Activated T-cell treated with anti-CD3 and anti-CD28 coated beads for 48 hours (primary cell): ENCODE measurements at places on chromosomes 16 and 17.
A peak's percentile ranks its signal among the peaks of the same experiment; 100 is the strongest.

- DNase-seq, result no peak
Measured at GRCh38 chr17:83151056-83151441, 71.6 kb downstream of the METRNL start.

- DNase-seq, result no peak
Measured at GRCh38 chr16:12971241-12971640, 69.8 kb downstream of the SHISA9 start.

DNA sequence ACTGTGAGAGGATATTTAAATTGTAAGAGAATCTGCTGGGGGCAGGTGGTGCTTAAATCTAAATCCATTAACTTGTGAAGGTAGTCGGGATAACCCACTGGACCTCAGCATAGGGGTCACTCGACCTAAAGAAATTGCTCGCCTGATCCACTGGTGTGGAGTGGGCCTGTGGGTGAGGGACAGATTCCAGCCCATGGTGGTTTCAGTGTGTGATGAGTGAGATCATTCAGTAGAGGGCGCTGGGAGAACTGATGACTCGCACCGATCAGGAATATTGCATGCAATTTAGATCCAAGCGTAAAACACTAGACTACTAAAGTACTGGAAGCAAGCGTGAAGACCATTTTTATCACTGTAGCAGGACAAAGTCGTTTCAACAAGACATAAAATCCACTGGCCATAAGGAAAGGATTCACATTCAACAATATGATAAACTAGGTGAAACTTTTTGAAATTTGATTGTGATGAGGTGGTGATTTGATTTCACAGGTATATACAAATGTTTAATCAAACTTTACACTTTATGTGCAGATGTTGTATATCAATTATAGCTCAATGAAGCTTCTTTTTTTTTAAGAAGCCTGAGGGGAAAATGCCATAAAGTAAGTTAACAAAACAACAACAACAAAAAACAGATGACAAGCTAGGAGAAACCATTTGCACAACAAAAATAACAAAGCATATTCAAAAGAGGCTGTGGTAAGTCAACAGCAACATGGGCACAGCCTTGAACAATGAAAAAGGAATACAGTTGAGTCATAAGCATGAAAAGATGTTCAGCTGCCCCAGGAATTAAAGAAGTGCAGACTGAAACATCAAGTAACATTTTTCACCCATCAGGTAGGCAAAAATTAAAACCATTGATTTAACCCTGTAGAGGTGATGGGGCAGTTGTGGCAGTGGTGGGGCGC is 7.5 kb upstream of the TMEM170A start:
- DNase-seq, result no peak

GRCh38 chr17:8248751-8249607 is at the start of gene PFAS:
TSS of gene PFAS (plus strand) at chr17:8249289. CDS start at chr17:8253938, 4,649 bp downstream.
- DNase-seq, result peak; percentile 98

DNA sequence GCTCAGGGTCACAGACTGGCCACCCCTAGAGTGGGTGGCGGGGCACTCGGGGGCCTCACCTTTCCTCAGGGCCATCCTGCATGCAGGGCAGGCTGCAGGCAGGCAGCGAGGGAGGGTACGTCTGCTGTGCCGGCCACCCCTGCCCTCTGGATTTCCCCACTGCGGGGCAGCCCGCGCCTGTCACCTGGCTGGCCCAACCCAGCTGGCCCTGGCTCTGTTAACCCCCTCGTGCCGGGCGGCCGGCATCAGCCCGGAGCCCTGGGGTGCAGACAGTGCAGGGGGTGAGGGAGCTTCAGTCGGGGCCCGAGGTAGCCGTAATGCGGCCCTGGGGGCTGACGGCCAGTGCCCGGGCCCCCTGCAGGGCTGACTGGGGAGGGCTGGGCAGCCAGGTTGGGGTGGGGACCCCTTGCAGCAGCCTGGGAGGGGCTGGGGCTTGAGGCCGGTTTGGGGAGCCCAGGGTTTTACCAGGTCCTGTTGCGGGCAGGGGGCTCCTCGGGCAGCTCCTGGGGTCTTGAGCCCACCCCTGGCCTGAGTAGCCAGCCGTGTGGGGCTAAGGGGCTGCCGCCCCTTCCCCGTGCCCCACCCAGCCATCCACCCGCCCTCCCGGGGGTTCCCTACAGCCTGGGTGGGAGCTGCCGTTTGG is at the start of gene IGFALS:
IGFALS (minus strand) TSS at position 128 of the 643 bp plus-strand sequence; CDS start at position 75, 53 bp downstream.
- no peak for DNase-seq

DNA sequence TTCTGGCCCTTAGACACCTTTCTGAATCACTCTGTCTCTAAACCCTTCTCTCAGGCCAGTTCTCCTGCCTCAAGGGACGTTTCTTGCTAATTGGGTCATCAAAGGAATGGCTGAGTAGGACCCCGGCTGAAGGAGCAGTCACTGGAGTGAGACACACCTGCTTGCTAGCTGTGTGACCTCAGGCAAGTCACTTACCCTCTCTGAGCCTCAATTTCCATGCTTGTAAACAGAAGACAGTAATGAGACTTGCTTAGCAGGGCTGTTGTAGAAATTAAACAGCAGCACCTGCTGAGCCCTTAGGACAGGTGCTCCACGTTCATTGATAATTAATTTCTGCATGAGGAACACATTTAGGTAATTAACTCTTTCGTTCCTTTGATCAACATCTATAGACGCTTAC is 6.8 kb downstream of the CIBAR2 start:
- no peak for DNase-seq

DNA sequence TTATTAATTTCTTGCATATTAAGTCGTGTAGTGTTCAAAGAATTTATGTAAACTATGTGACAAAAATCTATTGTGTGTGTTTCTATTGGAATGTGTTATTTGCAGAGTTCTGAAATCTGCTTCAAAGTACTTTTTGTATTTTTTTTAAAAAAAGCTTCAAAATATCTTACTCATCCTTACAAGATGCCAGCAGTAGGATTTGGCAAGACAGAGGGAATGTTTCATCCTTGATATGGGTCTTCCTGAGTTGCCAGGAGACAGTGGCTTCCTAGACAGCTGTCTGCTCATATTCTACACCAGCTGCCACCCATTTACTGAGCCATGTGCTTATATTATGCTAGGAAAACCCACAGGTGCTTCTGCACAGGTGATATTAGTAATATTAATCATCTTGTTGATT is 36.4 kb downstream of the EFCAB5 start:
- no peak for DNase-seq

DNA sequence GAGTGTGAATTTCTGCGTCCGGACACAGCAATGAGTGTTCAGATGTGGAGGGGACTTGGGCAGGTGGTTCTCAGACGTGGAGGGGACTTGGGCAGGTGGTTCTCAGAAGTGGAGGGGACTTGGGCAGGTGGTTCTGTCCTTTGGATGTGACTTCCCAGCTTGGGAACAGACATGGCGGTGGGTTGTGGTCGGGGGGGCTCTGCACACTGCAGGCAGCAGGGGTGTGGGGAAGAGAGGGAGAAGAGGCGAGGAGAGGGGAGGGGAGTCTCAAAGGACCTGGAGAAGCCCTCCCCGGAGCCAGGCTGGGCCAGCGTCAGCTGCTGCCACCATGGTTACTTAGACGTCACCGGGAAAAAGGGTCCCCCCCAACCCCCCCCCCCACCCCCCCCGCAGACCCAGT is 9.8 kb downstream of the SOX8 start:
- no peak for DNase-seq

- DNase-seq, result peak; percentile 42
Measured at GRCh38 chr16:71883168-71883848, 674 bp downstream of the ZNF821 start.

DNA sequence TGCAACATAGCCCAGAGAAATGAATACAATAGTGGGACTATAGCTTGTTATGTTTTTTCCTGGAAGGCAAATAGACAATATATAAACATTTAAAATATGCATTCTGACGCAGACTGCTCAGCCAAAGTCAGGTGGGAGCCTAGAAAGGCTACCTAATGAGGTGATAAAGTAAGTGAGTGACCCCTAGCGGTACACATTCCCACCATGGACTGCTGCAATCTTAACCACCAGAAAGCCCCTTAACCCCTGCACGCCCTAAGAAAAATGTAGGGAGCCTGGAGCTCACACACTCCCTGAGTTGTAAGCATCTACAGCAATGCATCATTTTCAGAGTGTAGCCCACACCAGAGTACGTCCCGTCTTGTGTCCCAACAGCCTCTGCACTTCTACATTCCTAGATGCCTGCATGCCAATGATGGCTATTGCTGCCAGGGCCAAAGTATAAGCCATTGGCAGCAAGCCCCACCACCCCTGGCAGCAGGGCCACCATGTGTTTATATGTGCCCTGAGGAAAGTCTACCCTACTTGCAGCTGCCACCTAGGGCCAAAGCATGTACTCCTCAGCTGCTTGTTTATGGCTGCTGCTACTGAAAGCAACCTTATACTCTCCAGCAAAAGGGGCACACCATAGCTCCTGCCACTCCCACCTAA is 127.6 kb downstream of the KIF2B start:
- no peak for DNase-seq

DNA sequence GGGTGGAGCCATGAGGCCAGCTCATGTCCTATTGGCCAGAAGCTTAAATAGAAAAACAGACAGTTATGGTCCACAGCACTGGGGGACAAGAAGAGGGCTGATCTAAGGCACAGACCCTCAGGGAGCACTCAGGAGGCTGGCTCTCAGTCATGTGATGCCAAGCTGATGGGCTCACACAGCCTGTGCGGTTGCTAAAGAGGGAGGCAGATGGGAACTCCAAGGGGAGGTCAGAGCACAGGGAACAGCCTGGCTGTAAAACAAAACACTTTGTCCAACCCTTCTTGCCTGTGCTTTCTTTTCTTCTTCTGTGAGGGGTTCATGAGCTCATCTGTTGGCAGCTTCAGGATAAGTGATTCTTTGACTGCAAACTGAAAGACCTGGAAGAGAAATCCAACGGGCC is 27.2 kb downstream of the CNTNAP1 start:
- no peak for DNase-seq

DNA sequence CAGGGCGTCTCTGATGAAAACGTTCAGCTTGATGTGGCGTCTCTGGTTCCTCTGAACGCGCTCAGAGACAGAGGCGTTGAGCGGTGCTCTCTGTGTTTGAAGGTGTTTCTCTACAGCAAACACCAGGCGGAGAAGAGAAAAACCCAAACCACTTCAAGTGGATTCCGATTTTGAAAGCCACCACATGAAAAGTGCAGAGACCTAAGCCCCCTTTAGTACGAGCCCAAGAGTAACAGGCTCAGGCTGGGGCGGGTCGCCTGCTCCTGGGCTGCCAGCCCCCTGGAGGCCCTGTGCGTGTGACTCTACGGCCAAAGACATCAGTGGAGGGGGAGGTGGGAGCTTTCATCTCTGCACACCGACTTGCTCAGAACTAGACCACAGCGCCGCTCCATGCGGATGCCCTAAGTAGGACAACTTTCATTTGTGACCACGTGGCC is 328.4 kb downstream of the MAF start:
- DNase-seq, result peak; percentile 71

DNA sequence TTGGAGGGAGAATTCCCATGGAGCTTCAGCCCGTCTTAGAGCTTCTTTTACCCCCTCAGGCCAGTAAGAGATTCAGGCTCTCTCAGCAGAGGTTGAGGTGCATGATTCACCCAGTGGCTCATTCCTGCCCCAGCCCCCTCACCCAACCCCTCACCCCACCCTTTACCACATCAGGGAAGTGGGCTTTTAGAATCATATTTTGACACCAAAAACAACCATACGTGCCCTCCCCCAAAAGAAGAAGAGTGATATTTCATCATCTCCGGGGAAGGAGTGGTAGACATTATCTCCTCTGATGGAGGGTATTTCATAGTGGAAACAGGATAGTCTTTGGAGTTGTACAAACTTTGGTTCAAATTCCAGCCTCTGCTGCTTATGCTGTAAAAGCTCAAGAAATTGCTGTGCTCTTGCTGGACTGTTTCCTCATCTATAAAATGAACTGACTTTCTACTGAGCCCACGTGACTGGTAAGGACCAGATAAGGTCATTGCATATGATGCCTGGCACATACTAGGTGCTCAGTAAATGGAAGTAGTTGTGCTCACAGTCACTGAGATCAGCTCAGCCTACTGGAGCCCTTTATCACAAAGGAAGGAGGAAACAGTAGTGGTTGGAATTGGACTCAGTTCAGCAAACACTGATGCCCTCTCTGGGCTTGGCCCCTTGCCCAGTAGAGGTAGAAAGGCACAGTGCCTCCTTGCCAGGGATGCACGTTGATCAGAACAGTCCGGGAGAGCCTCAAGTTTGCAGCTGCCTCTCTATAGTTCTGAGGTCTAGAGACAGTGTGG is 18.3 kb upstream of the CCL5 start:
- peak; percentile 39 for DNase-seq

- no peak for DNase-seq
Measured at GRCh38 chr16:81609323-81609892, 164.8 kb downstream of the CMIP start.

- DNase-seq, result no peak
Measured at GRCh38 chr16:57115514-57116182, 23.3 kb downstream of the CPNE2 start.

- DNase-seq, result no peak
Measured at GRCh38 chr17:59219992-59220327, 351 bp upstream of the GDPD1 start.

DNA sequence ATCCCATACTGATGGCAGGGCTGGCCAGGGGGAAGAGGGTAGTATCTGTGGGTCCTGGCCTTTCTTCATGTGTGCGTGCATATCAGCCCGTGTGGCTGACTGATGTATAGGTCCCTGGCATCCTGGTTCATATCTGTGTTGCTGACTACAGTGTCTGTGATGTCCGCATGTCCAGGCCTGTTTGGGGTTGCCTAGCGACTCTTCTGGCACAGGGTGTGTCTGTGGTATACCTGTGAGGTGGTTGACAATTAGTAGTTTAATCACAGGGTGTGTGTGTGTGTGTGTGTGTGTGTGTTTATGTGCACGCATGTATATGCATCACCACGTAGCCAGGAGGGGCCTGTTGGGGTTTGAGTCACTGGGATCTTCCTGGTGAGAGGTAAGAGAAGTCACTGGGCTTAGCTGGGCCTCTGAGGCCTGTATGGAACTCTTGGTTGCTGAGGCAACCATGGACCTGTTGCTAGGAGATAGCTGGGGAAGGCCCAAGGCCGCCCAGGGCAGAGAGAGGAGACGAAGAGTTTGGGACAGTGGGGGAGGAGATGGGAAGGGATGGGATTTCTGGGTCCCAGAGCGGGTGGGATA is 603 bp upstream of the TMEM95 start:
- no peak for DNase-seq

- no peak for DNase-seq
Measured at GRCh38 chr17:55263569-55264277, 1.0 kb upstream of the HLF start.

DNA sequence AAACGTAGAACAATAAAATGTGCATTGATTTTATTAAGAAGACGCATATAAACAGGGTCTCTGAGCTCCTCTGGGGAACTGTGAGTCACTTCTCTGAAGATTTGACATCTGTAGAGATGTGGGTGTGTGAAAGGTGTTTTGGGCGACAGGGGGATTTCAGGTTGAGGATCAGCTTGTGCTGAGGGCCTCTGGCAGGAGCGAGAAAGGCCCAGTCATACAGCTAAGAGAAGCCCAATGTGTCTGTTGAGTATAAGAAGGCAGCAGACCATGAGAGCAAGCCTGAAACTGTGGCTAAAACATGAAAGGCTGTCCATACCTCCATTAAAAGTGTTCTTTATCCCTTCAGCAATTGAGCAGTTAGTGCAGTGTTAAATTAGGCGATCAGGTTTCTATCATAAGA is 406.5 kb upstream of the MON1B start:
- no peak for DNase-seq
